ENCODE measurements at places on chromosomes 12 and 14.

- H3K4me3 ChIP-seq: no peak overlapping the region
- peak overlapping the region; percentile 33 for H3K27ac ChIP-seq
- peaks cover 100% of the 10 kb centered on the region for H3K27me3 ChIP-seq
Observed at GRCh38 chr12:114406984-114407841, 1.3 kb upstream of the TBX5 start.

DNA sequence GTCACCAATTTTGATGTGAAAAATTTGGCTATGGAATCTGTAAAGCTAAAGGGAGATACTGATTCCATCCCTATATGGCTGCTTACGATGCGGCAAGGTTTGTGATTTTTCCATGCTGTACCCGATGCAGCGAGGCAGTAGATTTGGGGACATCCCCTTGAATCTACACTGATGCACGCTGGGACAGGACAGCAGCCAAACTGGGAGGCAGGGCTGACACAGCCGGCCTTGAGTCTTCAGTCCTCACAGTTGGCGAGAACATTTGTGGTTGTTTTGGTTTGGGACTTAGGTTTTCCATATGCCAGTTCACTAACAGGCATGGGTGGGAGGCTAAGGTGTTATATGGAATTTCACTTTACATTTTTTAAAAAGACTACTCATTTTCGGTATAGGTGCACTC lies 3.8 kb downstream of the GALNT16 start:
- no peak overlapping the region for H3K4me3 ChIP-seq
- no peak for DNase-seq
- H3K4me1 ChIP-seq: peaks cover 6% of the 10 kb centered on the region
- no peak overlapping the region for H3K27ac ChIP-seq
- H3K36me3 ChIP-seq: no peaks in the 10 kb centered on the region
- H3K27me3 ChIP-seq: peaks cover 77% of the 10 kb centered on the region

GRCh38 chr14:55556929-55557623 lies 22.9 kb upstream of the KTN1 start:
- no peak overlapping the region for H3K27ac ChIP-seq
- H3K36me3 ChIP-seq: no peaks in the 10 kb centered on the region
- H3K27me3 ChIP-seq: no peaks in the 10 kb centered on the region
- H3K4me1 ChIP-seq: no peaks in the 10 kb centered on the region
- no peak overlapping the region for H3K4me3 ChIP-seq
- DNase-seq: no peak

GRCh38 chr14:32679927-32680612 lies 258.6 kb upstream of the NPAS3 start:
- no peaks in the 10 kb centered on the region for H3K27me3 ChIP-seq
- no peaks in the 10 kb centered on the region for H3K4me1 ChIP-seq
- H3K27ac ChIP-seq: no peak overlapping the region

DNA sequence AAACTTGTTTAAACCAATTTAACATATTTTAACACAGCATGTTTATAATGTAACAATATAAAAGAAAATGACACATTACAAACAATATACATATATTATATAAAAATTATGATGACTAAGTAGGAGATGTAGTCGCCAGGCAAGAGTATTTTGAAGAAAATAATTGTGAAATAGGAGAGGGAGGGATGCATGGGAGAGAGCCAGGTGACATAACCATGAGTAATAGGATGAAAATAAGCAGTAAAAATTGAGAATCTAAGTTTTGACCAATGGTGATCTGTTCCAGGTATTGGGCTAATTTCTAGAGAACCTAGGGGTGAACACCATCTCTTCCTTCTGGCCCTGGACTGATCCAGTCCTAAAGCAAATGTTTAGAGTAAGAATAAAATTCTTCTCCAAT lies 315.2 kb upstream of the G2E3 start:
- H3K36me3 ChIP-seq: no peaks in the 10 kb centered on the region
- no peaks in the 10 kb centered on the region for H3K4me1 ChIP-seq
- H3K27ac ChIP-seq: no peak overlapping the region
- H3K27me3 ChIP-seq: no peaks in the 10 kb centered on the region
- no peak overlapping the region for H3K4me3 ChIP-seq

DNA sequence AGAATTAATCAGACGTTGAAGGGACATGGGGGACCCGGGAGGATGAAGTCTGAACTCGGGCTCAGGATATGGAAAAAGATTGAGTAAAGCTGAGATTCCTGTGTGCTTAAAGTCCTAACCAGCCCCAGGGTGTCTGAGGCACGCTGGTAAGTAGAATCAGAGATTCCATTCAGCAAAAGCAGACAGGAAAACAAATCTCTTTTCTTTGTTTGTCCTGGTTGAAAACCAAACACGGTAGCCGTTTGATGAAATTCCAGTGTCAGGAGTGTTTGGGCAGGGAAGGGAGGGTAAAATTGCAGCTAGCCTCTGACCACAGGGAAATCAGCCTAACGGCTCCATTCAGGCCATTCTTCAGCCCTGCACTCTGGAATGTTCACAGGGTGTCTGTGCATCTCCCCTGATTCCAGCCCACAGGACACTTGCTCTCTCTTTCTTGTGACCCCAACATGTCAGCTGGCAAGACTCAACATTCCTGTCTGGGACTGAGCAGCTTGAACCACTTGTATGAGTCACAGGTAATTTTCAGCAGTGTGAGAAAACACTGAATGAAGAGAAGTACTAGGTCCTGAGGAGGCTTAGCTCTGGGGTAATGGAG lies 31.0 kb downstream of the NINJ2 start:
- H3K4me3 ChIP-seq: no peak overlapping the region
- no peak for DNase-seq
- H3K4me1 ChIP-seq: peaks cover 7% of the 10 kb centered on the region
- no peak overlapping the region for H3K27ac ChIP-seq
- H3K27me3 ChIP-seq: peaks cover 3% of the 10 kb centered on the region
- H3K36me3 ChIP-seq: no peaks in the 10 kb centered on the region

DNA sequence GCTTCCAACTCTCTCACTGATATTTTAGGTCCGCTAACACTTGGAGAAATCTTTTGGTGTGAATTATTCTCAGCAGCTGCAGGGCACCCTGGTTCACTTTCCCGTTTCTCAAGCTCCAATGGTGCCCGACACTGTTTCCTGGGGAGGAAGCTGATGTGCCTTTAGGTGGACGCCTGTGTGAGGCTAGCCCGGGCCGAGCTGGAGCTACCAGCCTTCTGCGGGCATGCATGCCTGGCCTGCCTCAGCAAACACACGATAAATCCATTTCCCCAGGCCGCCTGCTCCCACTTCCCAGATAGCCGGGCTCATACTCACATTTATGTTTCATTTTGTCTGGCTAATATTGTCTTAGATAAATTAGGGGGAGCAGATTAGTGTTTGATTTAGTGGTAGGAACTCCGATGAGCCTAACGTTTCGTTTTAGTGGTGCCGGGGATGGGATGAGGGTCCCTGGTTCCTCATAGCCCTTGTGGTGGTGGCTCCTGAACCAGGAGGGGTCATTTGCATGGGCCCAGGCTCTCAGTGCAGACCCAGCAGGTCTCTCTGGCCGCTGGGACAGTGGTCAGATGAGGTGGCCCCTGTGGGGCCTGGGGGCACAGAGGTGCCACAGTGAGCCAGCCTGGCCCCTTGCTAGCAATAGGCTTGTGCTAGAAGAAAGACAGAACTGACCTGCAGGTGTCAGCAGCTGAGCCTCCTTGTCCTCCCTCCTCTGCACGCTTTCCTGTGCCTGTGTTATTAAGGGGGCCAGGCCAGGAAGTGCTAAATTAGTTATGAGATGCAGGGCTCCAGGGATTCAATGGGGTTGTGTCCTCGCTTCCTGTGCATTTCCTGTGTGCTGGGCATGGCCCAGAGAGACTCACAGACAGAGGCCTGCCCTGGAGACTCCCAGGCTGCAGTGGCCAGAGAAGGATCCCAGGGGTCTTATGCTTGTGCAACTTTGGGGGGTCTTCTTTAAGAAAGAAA lies 88.3 kb downstream of the KIF26A start:
- no peak for DNase-seq
- H3K27ac ChIP-seq: peak overlapping the region; percentile 68
- H3K27me3 ChIP-seq: peaks cover 28% of the 10 kb centered on the region
- H3K36me3 ChIP-seq: peaks cover 6% of the 10 kb centered on the region
- H3K4me1 ChIP-seq: peaks cover 38% of the 10 kb centered on the region

GRCh38 chr12:75859868-75860267 lies 171.7 kb downstream of the PHLDA1 start:
- DNase-seq: no peak
- no peak overlapping the region for H3K4me3 ChIP-seq
- peaks cover 4% of the 10 kb centered on the region for H3K27me3 ChIP-seq
- H3K4me1 ChIP-seq: no peaks in the 10 kb centered on the region

- H3K27ac ChIP-seq: no peak overlapping the region
- DNase-seq: no peak
Observed at GRCh38 chr12:32117316-32117715, 10.7 kb downstream of the BICD1 start.

DNA sequence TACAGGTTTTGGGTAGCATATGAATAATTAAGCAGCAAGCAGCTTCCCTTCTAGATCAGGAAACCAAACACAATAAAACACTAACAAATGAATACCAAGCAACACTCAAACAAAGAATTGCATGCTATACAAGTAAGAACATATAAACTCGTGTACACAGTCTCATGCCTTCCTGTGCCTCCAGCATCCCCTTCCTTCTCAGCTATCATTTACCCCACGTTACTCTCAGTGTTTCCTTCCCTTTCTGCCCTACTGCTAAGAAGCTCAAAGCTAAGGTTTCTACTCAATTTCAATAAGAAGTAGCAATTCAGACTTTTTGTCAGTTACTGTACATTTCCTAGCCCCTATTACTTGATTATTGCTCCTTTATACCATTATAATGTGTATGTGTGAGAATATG lies 81.0 kb downstream of the DUSP16 start:
- peak overlapping the region; percentile 97 for H3K27ac ChIP-seq
- H3K4me3 ChIP-seq: peak overlapping the region; percentile 7
- DNase-seq: no peak
- H3K4me1 ChIP-seq: peaks cover 51% of the 10 kb centered on the region
- peaks cover 62% of the 10 kb centered on the region for H3K36me3 ChIP-seq

GRCh38 chr14:95524706-95525512 lies 8.5 kb upstream of the SYNE3 start:
- H3K4me1 ChIP-seq: peaks cover 78% of the 10 kb centered on the region
- H3K4me3 ChIP-seq: peak overlapping the region; percentile 70
- no peaks in the 10 kb centered on the region for H3K27me3 ChIP-seq
- peaks cover 18% of the 10 kb centered on the region for H3K36me3 ChIP-seq

DNA sequence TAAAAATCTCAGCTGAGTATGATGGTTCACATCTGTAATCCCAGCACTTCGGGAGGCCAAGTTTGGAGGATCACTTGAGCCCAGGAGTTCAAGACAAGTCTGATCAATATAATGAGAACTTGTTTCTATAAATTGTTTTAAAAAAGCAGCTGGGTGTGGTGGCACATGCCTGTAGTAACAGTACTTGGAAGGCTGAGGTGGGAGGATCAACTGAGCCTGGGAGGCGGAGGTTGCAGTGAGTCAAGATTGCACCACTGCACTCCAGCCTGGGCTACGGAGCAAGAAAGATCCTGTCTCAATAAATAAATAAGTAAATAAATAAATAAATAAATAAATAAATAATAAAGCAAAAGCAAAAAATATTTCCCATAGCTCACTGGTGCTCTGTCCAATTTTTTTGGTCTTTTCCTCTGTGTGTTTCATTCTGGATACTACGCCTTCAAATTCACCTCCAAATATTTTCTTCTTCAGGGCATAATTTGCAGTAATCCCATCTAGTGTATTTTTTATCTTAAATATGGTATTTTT lies 32.7 kb upstream of the SNX6 start:
- H3K27ac ChIP-seq: no peak overlapping the region
- no peak overlapping the region for H3K4me3 ChIP-seq
- peaks cover 5% of the 10 kb centered on the region for H3K4me1 ChIP-seq
- no peak for DNase-seq
- no peaks in the 10 kb centered on the region for H3K36me3 ChIP-seq
- peaks cover 12% of the 10 kb centered on the region for H3K27me3 ChIP-seq

- H3K27me3 ChIP-seq: no peaks in the 10 kb centered on the region
- no peaks in the 10 kb centered on the region for H3K36me3 ChIP-seq
- no peak for DNase-seq
Observed at GRCh38 chr14:60188115-60188514, 22.9 kb upstream of the DHRS7 start.

- H3K27ac ChIP-seq: no peak overlapping the region
- H3K4me3 ChIP-seq: no peak overlapping the region
- DNase-seq: no peak
- no peaks in the 10 kb centered on the region for H3K4me1 ChIP-seq
- no peaks in the 10 kb centered on the region for H3K36me3 ChIP-seq
Observed at GRCh38 chr14:76834241-76834661, 8.0 kb downstream of the LRRC74A start.

DNA sequence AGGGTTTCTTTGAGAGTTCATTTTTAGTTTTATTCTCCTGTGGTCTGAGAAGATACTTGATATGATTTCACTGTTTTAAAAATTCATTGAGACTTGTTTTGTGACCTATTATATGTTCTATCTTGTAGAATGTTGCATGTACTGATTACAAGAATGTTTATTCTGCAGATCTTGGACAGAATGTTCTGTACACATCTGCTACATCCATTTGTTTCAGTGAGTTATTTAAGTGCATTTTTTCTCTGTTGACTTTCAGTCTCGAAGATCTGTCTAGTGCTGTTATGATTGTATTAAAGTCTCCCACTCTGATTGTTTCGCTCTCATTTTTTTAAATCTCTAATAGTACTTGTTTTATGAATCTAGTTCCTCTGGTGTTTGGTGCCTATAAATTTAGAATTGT lies 1319.8 kb downstream of the TMEM121 start:
- peaks cover 24% of the 10 kb centered on the region for H3K27me3 ChIP-seq
- peaks cover 33% of the 10 kb centered on the region for H3K4me1 ChIP-seq
- DNase-seq: no peak

GRCh38 chr12:2212971-2213869 lies 160.4 kb downstream of the CACNA1C start:
- DNase-seq: no peak
- no peak overlapping the region for H3K4me3 ChIP-seq
- peaks cover 20% of the 10 kb centered on the region for H3K27me3 ChIP-seq
- no peak overlapping the region for H3K27ac ChIP-seq
- H3K36me3 ChIP-seq: no peaks in the 10 kb centered on the region

DNA sequence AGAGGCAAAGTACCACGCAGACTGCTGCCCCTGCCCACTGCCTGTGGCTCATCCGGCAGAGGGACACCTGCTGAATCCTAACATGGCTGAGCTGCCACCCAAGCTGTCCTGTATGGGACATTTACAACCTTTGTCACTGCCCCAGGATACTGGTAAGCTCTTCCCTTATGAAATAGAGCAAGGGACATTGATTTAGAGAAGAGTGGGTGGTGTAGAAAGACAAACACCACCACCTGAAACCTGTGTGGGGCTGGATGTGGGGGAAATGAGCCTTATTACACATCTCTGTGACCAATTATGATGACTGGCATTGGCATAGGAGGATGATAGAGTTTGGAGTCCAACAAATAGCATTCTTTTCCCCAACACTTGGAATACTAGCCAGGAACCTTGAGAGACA lies 81.2 kb upstream of the GZMB start:
- H3K4me1 ChIP-seq: peaks cover 3% of the 10 kb centered on the region
- DNase-seq: no peak
- H3K27me3 ChIP-seq: peaks cover 31% of the 10 kb centered on the region
- H3K36me3 ChIP-seq: no peaks in the 10 kb centered on the region
- no peak overlapping the region for H3K27ac ChIP-seq
